Stimulated activated CD8-positive, alpha-beta memory T cell treated with anti-CD3 and anti-CD28 coated beads, Interleukin-4, amount 100 ng/mL, for 24 hours (primary cell): ENCODE measurements at places on chromosomes 5 and 9.

DNA sequence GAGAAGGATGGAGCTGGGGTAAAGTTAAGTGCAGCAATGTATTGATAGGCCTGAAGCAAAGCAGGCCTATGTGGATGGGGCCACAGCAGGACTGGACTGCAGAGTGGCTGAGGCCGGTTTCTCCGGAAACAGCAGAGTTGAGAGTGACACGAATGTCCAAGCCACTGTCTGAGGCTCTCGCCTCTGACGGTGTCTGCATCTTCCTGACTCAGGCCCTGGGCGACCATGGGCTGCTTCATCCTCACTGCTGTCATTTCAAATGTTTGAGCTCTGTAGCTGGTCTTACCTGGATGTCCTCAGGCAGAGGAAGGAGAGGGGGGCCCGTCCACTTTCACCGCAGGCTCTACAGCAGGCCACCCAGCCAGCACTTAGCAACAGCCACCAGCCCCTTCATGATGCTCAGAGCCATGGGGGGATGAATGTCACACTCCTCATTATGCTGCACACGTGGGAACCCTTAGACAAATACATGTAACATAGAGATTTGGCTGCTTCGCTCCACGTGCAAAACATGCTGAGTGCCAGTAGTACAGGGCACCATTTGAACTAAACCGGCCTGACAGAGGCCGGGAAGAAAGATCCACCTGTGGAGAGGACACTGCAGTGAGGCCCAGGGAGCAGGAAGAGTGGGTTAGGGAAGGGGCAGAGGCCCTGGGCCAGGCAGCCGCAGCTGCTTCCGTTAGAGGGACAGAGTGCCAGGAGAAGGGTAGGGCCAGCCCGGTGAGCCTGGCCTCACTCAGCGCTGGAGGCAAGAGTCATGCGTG, 31.7 kb upstream of the NXNL2 start:
- no peak for DNase-seq

- DNase-seq = no peak
Measured at GRCh38 chr5:138491284-138491648, 26.0 kb downstream of the EGR1 start.

DNA sequence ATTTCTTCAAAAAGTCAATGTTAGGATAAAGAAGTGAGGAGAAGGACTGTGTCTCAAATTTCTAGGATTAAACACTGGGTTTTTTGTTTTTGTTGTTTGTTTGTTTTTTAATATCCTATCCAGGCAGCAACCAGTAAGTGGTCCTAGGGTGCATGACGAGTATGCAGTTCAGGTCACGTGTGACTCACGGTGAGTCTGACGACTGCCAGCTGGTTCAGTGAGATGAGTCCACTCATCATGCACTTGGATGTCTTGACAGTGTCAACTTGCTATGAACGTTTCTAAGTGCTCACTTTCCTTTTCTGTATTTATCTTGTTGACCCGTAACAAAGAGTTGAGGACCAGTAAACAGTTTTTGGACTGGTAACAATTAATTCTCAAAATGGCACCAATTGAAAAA, 32.7 kb downstream of the ATG10 start:
- DNase-seq = no peak

DNA sequence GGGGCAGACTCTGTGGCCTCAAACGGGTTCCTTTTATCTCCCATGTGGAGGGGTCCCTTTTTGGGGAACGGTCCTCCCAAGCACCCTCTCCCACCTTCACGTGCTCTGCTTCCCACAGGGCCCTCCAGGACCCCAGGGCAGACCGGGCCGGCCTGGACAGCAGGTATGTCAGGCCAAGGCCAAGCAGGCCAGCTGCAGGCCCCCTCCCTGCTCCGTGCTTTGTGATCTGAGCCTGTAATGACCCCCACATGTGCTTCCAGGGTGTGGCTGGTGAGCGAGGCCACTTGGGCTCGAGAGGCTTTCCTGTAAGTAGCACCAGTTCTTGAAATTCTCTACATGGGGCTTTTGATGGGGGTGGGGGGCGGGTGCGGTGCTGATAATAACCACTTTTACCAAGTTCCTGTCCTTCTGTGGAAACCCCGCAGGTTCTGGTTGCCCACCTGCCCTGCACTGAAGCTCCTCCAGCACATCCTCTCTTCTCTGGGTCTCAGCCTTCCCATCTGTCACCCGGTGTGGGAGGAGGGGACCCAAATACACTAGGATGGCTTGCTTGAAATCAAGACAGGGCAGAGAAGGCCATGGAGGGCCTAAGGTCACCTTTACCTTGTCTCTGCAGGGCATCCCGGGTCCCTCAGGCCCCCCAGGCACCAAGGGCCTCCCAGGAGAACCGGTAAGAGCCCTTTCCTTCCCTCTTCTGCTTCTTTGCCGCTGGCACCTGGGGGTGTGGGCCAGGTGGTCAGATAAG, 57.9 kb upstream of the ORM1 start:
- DNase-seq = no peak

- no peak for DNase-seq
Measured at GRCh38 chr5:85998656-85999055, 619.1 kb upstream of the COX7C start.

- no peak for DNase-seq
Measured at GRCh38 chr5:89930591-89931392, 478.8 kb downstream of the CETN3 start.

DNA sequence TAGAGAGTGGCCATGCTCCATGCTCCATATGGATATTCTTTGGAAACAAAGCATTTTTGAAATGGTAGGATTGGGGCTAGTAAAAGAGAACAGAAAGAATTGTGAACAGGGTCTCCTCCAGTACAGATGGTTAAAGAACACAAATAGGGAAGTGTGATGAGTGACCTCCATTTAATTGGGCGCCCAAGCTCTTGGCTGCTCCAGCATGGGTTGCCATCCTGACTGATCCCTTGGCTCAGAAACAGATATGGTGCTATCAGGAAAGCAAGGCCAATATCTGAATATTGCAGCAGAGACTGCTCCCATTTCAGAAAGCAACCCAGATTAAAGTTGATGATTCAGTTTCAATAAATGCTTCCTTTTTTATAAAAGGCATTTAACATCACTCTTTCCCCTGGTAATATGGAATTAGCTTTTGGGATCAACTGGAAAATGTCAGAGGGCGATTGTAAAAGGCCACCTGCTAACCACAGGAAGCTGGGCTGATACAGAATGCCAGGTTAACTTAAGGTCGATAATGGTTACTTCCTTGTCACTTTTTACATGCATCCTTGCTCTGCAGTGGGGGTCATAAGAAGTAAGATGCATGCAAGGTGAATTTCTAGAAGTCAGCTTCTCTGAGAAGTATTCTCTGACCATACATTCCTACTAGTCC, 52.9 kb downstream of the TMC1 start:
- DNase-seq = no peak

- DNase-seq = no peak
Measured at GRCh38 chr5:136927571-136927970, 562.2 kb upstream of the TRPC7 start.

DNA sequence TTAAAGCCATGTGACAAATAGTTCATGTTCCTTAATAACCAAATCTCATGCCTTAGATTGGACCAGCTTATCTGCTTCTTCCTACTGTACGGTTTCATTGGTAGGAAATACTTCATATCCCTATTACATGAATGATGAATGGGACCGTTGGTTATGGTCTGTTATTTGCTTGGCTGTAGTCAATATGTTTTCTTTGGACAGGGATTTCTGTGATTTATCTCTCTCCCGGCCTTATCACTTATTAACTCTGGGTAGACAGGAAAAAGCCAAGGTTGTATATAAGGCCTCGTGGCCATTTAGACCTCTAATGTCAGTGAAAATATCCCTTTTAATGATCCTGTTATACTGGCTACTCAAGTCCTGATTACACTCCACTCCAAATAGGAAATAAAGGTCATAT, 330.6 kb downstream of the EBF1 start:
- no peak for DNase-seq

- no peak for DNase-seq
Measured at GRCh38 chr5:124747791-124748686, 1.6 kb upstream of the ZNF608 start.

- DNase-seq = no peak
Measured at GRCh38 chr5:134534058-134534725, 8.7 kb downstream of the JADE2 start.

GRCh38 chr5:72543811-72544210, 36.6 kb upstream of the ZNF366 start:
- no peak for DNase-seq
